ENCODE measurements at places on chromosomes 6 and 20. TPM values are rescaled to one million over a fixed set of nuclear protein-coding genes. Genes with fewer than 3 reads are reported as not detected.

DNA sequence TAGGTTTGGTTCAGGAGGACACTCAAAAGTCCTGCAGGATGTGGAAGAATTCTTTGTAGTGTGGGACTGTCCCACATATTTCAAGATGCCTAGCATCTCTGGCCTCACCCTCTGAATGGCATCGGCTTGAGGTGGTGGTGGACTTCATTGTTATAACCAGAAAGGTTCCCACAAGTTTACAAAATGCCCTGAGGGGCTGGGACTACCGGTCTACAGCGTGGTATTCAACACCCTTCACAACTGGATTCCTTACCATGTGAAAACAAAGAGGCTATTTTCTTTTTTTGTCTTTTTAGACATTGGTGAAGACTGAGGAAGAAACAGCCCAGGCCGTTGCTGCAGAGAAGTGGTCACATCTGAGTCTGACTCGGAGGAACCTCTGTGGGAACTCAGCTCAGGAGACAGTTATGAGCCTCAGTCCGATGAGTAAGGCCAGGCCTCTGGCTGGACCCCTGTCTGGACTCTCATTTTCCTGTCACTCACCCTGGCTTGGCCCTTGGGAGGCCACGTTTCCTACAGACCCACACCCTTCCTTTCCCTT is 15.2 kb downstream of the PGBD1 start:
- no peak overlapping the region for H3K27ac ChIP-seq
- H3K4me1 ChIP-seq = no peaks in the 10 kb centered on the region
- no peak for DNase-seq
- H3K36me3 ChIP-seq = peaks cover 14% of the 10 kb centered on the region
- H3K4me3 ChIP-seq = no peak overlapping the region

The MTG2 gene
- total RNA-seq = 36.1 TPM

The ACTL10 gene
- total RNA-seq = 4.1 TPM

DNA sequence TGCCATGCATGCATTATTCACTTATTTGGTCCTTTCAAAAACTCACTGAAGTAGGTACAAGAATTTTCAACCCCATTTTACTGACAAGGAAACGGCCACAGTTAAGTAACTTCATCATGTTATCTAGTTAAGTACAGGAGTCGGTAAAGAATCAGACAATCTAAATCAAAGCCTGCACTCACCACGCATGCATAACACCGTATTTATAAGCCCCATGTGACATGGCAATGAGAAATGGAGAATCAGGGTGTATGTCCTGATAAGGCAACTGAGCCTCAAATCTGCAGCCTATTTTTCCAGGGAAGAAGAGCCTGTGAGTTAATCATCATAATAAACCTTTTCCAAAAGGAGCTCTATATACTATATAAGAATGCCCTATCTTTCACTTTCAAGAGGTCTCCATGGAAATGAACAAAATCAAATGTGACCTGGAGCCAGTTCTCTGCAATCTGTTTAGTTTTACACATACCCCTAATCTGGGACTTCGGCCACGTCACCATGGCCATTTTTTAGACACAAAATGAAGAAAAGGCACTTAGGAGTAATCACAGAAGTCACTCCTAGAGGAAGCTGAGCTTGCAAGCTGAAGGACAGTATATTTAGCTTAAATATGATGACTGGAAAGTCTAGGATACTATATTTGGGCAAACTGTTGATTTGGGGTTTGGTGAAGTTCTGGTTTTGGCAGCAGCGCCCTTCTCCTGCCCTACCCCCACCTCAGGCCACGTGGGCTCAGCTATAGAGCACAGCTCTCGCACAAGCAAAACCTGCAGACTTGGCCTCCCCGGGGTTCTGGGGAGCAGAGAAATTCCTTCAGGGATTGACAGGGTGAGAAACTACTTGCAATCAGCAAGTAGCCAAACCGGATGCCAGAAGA is 19.2 kb downstream of the TRAM2 start:
- H3K36me3 ChIP-seq = no peaks in the 10 kb centered on the region
- no peak overlapping the region for H3K4me3 ChIP-seq
- DNase-seq = no peak
- H3K4me1 ChIP-seq = peaks cover 6% of the 10 kb centered on the region
- H3K27me3 ChIP-seq = no peaks in the 10 kb centered on the region
- H3K27ac ChIP-seq = no peak overlapping the region

DNA sequence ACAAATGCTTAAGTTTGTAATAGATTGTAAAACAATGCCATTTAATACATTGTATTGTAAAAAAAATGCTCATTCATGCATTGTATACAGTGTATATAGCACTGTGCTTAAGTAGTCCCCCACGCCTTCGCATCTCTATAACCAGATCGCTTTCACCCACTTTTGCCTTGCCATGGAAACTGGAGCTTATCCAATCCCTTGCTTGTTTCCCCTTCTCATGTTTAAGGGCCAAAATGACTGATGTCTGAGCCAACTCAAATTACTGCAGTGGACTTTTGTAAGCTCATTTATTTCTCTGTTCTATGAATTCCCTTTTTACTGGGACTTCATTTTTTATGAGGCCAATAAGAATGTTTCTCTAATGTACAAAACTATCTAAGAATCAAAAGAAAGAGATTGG is 730.9 kb upstream of the GJE1 start:
- no peaks in the 10 kb centered on the region for H3K36me3 ChIP-seq
- no peak overlapping the region for H3K27ac ChIP-seq
- no peak for DNase-seq
- H3K27me3 ChIP-seq = no peaks in the 10 kb centered on the region
- no peak overlapping the region for H3K4me3 ChIP-seq
- peaks cover 4% of the 10 kb centered on the region for H3K4me1 ChIP-seq
